ENCODE measurements at places on chromosomes 4 and X.
A peak's percentile ranks its signal among the peaks of the same experiment; 100 is the strongest.

DNA sequence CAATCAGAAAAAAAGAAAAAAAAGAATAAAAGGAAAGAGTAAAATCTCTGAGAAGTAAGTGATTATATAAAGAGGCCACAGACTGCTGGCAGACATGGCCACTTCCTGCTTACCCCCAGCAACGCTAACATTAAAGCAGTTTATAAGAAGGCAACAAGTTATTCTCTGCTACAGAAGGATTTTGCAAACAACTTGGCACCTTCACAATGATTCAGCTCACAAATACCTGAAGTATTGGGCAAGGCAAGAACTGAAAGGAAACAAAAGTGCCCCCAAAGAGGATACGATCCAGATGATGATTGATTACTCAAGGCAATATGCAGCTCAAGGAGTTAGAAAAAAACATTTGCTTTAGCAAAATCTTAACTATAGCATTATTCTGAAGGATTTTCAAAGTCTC, 718.8 kb downstream of the KLHL13 start:
- DNase-seq = no peak

- no peak for DNase-seq
Measured at GRCh38 chr4:73725510-73725909, 14.9 kb upstream of the CXCL8 start.

DNA sequence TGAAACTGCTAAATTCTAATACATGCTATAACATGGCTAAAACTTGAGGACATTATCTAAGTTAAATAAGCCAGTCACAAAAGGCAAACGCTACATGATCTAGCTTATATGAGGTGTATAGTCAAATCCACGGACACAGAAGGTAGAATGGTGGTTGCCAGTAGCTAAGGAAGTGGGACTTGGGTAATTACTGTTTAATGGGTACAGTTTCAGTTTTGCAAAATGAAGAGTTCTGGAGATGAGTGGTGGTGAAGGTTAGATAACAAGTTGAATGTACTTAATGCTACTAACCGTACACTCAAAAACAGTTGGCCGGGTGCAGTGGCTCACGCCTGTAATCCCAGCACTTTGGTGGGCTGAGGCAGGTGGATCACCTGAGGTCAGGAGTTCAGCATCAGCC, 644.5 kb upstream of the DIPK2B start:
- DNase-seq = no peak

DNA sequence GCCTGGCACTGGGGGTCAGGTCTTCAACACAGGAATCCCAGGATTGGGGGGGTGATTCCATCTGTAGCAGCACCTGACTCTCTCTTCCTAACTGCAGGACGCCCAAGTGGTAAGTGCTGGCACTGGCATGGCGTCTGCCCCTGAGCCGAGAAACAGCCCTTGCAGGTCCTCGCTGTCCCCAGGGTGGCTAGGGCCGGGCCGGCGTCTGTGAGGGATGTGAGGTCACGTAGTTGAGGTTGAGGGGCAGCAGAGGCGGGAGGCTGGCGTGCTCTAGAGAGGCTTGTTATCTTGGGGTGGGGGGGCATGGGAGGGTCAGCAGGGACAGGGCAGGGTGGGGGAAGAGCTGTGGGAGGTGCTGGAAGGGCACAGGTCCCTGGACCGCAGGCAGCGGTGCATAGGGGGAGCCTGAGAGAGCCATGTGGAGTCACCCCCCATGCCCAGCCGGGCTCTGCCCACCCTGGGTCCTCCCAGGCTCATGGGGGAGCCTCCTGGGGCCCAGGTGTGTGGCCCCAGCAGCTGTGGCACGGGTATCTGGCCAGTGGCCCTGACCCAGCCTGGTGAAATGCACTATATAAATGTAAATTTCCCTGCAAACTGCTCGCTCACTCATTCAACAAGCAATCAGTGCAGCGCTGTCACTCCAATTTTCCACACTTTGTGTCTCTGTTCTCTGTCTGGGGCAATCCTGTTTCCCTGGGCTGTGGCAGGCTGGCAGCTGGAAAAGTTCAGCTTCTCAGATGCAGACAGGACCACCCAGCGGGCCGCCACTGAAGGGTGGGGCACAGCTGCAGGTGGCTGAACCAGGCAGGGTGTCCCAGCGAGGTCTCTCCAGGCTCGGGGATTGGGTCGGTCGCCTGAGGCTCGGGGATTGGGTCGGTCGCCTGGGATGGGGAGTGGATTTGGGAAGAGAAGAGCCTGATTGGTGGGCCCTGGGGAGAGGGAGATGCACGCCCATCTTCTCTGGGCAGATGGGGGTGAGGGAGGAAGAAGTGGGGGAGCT, 102.2 kb upstream of the NKX1-1 start:
- no peak for DNase-seq

DNA sequence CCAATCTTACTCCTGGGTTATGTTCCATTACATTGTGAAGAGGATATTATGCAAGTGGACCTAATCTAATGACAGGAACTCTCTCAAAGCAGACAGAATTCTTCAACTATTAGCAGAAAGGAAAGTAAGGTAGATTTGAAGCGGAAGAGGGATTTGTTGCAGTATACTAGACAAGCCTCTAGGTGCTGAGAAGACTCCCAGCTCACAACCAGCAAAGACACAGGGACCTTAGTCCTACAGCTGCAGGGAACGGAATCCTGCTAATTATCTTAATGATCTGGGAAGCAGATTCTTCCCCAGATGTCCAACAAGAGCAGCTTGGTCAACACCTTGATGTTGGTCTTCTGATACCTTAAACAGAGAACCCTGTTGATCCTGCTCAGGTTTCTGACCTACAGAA, 73.6 kb downstream of the STK32B start:
- no peak for DNase-seq

- DNase-seq = no peak
Measured at GRCh38 chrX:103550415-103551051, 31.2 kb upstream of the RAB40A start.

- no peak for DNase-seq
Measured at GRCh38 chr4:144181391-144181790, 40.9 kb upstream of the GYPA start.

DNA sequence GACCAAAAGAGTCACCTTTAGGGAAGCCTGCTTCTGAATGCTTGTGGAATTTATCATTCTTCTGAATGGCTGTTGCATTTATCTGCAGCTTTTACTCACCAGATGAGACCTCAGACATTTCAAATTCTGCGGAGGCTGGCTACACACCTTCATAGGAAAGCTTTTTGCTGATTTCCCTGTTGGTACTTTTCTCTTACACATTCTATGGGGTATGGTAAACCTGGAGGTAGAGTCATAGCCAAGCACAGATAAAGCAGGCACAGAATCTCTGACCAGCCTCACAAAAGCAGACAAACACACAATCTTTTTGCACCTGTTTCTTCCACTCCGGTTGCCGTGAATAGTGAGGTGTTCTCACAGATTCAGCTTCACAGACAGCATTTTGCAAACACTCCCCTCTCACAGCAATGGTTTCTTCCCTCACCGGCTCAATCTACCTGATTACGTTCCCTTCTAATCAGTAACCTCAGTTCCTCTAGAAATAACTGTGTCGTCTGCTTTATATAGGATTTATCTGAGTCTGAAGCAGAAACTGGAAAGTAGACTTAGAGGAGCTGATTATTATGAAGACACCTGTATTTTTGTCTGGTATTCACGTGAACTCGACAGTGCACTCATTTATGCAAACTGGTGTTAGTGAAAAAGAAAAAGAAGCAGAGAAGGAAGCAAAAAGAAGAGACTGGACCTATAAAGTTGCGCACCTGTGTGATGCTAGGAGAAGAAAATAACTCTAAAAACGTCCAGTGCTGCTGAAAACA, 83.1 kb downstream of the DMD start:
- no peak for DNase-seq

DNA sequence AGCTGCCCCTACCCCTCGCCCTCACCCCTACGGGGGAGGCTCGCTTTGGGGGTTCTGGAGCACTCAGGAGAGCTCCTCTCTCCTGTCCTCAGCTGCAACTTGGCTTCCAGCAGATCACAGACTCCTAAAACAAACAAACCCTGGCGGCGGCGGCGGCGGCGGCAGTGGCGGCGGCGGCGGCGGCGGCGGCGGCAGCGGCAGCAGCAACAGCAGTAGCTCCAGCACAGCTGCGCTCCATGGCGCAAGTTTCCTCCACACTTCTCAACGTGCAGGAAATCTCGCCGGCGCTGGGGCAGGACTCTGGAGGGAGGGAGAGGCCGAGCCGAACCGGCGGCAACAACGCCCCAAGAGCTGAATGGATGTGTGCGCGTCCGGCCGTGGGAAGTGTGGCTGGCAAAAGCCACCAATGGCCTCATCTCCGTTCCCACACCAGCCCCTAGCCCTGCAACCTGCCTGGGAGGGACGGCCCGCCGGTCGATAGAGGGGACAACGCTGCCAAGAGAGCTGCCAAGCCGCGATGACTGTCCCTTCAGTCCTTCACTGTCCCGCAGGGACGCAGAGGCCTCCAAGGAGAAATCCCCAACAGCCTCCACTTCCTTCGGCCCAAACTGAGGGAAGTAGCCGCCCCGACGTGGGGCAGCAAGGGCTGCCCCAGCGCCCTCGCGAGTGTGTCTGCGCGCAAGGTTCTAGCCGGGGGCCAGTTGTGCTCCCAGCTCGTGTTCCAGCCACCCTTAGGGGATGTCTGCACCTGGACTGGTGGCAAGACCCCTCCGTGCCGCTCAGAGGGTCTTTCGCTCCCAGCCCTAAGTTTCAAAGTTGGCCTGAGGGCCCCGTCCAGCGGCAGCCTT, 775 bp downstream of the SHROOM4 start:
- peak; percentile 18 for DNase-seq

GRCh38 chrX:129939986-129940385, 34.0 kb downstream of the UTP14A start:
- no peak for DNase-seq

- no peak for DNase-seq
Measured at GRCh38 chr4:55729351-55730279, 90.0 kb upstream of the EXOC1L start.

DNA sequence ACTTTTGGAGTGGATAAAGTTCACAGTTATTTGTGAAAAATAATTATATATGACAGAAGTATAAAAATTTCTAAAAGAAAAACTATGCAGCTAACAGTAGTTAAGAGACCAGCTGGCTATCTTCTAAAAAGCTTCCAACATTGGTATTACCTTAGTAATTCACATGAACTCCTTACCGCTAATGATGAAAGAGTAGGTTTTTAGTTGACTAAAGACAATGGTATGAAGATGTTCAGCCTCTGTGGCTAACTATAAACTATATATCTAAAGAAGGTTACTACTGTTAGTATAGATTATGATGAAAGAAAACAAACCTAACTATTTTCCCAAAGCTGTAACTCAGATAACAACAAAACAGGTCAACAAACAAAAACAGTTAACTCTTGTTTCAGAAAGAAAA, 10.4 kb downstream of the CCNI start:
- no peak for DNase-seq
